ENCODE measurements at places on chromosomes 12 and 14. TPM values are rescaled to one million over a fixed set of nuclear protein-coding genes. Genes with fewer than 3 reads are reported as not detected.

- peak; percentile 84 for ATAC-seq
Measured at GRCh38 chr14:69214393-69214792, 23.1 kb downstream of the EXD2 start.

GRCh38 chr12:113935459-113935858 is 30.7 kb downstream of the RBM19 start:
- ATAC-seq: no peak

GRCh38 chr12:132367852-132368251 is 38.5 kb upstream of the GALNT9 start:
- ATAC-seq: no peak

GRCh38 chr12:6125310-6125608 is 789 bp upstream of the VWF start:
- peak; percentile 30 for ATAC-seq

GRCh38 chr12:89636776-89637160 is 71.9 kb downstream of the ATP2B1 start:
- ATAC-seq: no peak

DNA sequence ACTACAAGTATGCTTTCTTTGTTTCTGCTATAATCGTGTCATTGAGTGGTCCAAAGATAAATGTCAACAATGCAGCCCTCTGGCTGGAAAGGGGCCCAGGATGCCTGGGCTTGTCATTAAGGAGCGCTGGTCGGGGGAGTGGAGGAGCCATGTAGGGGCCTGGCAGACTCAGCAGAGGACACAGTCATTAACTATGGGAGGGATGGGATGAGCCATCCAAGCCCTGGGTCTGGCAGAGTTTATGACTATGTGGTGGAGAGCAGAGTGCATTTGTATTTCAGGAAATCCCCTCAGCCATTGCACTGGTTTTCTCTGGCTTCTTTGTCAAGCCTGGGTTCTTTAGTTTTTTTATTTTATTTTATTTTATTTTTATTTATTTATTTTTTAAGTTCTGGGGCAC is 243.1 kb downstream of the C12orf75 start:
- no peak for ATAC-seq

- ATAC-seq: no peak
Measured at GRCh38 chr12:56307221-56307965, 7.3 kb upstream of the CS start.

DNA sequence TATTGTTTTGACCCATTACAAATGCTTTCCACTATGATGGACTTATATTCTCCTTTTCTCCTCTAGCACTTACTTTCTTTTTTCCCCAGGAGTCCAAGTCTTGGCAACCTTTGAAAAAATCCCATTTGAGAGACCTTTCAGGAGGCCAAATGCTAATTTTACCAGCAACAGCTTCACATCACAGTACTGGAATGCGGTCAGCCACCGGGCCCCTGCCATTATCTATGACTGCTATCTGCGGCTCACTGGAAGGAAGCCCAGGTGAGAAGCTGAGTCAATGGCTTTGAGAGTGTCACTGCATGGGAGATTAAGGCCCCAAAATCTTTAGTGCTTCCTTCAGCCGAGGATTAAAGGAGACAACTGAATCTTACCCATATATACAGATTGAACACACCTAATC is 64.2 kb downstream of the ERGIC2 start:
- no peak for ATAC-seq

DNA sequence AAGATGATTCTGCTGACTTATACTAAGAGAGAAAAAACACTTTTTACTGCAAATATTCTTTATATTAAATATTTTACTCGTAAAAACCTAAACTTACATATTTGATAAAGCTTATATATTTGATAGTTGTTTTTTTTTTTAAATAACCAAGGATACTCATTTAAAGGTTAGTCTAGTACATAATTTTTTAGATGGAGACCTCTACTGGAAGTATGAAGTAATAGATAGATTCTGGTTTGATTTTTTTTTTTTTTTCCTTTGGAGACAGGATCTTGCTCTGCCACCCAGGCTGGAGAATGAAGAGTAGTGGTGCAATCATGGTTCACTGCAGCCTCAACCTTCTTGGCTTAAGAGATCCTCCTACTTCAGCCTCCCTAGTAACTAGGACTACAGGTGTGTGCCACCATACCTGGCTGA is 16.4 kb downstream of the ARID2 start:
- no peak for ATAC-seq

DNA sequence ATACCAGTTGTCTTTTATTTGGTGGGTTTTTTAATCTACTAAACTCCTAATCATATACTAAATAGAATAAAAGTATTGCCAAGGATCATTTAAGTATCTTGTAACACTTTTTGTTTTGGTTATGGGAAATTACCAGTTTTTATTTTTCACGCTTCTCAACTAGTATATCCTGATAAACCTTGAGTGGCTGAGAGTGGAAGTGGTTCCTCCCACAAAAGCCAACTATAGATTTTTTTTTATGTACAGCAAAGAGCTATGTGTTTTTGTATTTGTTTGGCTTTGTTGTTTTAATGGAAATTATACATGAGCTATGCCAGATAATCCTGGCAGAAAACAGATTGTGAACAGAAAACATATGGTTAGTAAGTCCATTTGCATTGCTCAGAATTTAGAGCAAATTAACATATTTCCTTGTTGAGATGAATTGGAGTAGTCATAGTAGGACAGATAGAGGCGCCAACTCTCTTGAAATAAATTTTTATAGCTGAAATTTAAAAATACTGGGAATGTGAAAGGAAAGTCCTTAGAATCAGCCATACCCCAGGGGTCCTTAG is 60.9 kb upstream of the PSMA6 start:
- ATAC-seq: no peak

GRCh38 chr14:38761033-38761432 is 342.0 kb downstream of the SEC23A start:
- no peak for ATAC-seq

DNA sequence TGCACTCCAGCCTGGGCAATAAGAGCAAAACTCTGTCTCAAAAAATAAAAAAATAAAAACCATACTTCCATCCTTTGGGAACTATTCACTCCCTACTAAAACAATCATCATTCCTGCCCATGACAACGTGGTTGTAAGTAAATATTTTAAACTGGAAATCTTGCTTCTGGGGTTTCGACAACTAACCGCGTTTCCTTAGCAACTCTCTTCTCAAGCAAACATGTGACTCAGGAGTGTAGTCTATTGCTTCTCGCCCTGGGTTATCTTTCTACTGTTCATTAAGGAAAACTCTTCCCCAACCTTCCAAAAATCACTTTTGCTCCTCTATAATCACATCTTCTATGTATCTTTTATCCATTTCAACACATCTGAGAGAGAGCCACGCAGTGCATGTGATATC is 21.8 kb downstream of the APPL2 start:
- ATAC-seq: no peak

DNA sequence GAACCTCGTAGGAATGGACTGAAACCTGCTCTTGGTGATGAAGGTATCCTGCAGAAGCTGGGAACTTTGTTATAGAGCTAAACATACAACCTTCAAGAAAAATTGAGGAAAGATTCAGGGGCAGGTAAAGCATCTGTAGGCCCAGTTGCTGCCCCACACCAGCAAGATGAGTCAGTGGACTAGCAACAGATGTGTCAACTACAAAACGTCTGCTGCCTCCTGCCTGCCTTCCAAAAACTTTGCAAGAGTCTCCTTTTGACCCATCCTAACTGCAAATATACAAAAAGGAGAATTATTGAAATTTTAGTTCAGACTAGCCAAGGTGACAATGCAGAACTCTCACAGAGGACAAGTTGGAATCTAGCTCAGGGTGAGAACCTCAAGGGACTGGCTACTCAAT is 60.9 kb upstream of the TMTC1 start:
- no peak for ATAC-seq

- ATAC-seq: no peak
Measured at GRCh38 chr12:121050725-121051124, 11.7 kb upstream of the OASL start.

- no peak for ATAC-seq
Measured at GRCh38 chr14:87526731-87527130, 466.3 kb downstream of the GALC start.

DNA sequence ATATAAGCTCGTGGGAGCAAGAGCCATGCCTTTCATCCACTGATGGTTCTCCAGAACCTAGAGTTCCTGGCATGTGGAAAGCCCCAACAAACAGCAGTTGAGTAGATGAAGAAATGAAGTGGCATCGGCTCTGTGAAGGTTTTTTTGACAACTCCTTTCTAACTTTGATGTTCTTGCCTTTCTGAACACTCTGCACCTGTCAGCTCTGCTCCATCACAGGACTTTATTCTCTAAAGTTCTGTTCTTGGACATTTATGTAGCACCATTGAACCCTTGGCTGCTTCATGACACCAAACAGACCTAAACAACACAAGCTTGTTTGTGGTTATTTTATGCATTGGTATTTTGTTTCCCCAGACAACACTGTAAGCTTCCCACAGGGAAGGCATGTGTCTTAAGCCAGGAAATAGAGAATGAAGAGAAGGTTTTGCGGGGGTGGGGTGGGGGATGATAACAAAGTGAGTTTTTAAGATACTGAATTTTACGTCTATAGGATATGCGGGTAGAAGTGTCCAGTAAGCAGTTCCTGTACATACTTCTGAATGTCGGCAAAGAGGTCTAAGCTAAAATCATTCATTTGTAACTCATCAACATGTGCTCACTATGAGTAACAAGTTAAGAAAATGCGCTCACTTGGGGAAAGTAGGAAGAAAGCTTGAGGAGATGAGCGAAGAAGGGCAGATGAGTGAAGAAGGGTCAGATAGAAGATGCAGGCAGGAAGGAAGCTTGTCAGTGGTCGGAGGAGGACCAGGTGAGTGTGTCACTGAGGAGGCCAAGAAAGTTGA is 146.0 kb upstream of the PLEKHG7 start:
- ATAC-seq: no peak

- ATAC-seq: no peak
Measured at GRCh38 chr12:20142316-20142715, 226.0 kb upstream of the PDE3A start.

DNA sequence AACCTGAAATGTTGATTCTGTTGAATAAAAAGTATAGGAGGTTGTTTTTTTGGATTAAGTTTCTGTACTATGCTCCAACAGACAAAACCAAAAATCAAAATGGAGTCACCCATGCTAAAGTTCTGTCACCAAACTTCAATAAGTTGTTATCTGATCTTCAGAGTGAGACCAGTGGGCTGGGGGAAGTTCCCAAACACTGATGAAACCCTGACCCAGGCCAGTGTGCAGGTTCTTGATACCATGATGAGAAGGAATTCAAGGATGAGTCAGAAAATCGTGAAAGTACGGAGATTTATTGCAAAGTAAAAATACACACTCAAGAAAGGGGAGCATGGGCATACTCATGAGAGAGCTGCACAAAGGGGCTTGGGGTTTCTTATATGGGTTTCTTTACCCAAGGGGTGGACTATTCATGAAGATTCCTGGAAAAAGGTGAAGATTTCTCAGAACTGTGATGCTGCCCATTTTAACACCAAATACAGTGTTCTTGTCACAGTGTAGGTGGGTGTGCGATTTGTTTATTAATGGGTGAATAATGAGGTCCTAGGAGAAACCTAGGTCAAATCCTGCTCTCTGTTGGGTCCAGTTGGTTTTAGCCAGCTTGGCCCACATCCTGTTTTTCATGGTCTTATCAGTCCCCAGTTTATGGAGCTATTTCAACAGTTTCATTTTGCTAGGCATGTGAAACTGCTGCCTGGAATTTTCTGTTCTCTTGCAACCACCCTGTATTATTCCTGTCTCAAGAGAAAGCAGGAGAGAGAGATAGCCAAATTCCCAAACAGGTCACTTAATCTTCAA is 27.5 kb upstream of the DENND5B start:
- no peak for ATAC-seq

- ATAC-seq: no peak
Measured at GRCh38 chr14:66619952-66620351, 112.0 kb downstream of the GPHN start.

- no peak for ATAC-seq
Measured at GRCh38 chr14:85165094-85165493, 364.9 kb upstream of the FLRT2 start.

DNA sequence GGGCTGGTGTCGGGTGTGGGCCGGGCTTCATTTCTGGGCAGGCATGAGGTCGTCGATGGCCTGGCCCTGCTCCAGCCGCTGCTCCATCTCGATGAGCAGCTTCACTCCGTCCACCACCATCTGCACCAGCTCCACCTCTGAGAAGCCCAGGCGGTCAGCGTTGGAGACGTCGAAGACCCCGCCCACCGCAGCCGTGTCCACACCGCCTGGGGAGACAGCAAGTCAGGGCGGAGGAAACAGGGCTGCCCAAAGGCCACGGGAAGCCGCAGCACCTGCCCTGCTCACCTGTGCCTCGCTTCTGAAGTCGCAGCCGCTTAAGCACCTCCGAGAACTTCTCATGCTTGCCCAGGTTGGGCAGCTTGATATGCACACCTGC is 2.8 kb downstream of the CKB start:
- no peak for ATAC-seq

DNA sequence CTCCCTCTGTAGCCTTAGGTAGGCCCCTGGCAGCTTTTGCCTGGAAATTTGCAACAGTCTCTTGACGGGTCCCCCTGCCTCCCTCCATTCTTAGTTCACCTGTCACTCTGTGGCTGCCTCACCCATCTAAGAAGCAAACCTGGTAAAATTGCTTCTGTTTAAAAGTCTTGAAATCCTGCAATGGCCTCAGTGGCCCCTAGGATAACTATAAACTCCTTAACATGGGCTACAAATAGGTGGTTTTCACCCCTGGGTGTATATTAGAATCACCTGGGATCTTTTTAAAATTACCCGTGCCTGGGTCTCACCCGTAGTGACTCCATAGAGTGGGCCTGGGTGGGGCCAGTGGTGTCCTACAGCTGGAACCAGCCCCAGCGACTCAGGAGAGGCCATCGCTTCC is 332.7 kb downstream of the CACNA1C start:
- ATAC-seq: no peak

GRCh38 chr12:15648558-15648957 is 140.6 kb downstream of the EPS8 start:
- ATAC-seq: no peak

- no peak for ATAC-seq
Measured at GRCh38 chr12:72207079-72207478, 65.1 kb upstream of the TRHDE start.

GRCh38 chr12:67818459-67818903 is 169.9 kb downstream of the DYRK2 start:
- no peak for ATAC-seq

DNA sequence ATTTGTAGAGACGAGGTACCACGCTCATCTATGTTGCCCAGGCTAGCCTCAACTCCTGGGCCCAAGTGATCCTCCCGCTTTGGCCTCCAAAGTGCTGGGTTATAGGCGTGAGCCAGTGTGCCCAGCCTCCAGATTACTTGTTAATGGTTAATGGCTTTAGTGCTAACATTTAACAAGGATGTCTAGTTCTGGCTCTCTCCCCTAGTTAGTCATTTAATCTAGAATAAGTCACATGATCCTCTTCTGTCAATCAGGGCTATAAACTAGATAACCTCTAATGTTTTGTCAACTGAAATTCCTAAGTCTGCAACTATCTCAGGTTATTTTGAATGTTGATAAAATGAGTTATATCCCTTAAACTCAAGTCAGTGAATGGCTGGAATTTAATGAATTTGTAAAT is 15.7 kb downstream of the ACTR6 start:
- no peak for ATAC-seq

The TSPAN19 gene
- total RNA-seq: not detected

The ASB2 gene
- total RNA-seq: 118 TPM

The RBP5 gene
- not detected for total RNA-seq

The RNF34 gene
- 57.7 TPM for total RNA-seq

The OR4E2 gene
- total RNA-seq: not detected

The CFAP73 gene
- total RNA-seq: not detected

The RPS6KA5 gene
- total RNA-seq: 36.5 TPM

The CLEC9A gene
- total RNA-seq: not detected

The NRIP2 gene
- 2.3 TPM for total RNA-seq

The CCDC177 gene
- total RNA-seq: not detected

The AQP6 gene
- not detected for total RNA-seq

The STRAP gene
- 69.2 TPM for total RNA-seq

The TAMALIN gene
- total RNA-seq: 18.0 TPM

The AQP2 gene
- not detected for total RNA-seq

The FOXG1 gene
- 0.89 TPM for total RNA-seq

Measured in gastroesophageal sphincter (tissue), 4 donors.